ENCODE measurements at places on chromosomes 2 and 18.

DNA sequence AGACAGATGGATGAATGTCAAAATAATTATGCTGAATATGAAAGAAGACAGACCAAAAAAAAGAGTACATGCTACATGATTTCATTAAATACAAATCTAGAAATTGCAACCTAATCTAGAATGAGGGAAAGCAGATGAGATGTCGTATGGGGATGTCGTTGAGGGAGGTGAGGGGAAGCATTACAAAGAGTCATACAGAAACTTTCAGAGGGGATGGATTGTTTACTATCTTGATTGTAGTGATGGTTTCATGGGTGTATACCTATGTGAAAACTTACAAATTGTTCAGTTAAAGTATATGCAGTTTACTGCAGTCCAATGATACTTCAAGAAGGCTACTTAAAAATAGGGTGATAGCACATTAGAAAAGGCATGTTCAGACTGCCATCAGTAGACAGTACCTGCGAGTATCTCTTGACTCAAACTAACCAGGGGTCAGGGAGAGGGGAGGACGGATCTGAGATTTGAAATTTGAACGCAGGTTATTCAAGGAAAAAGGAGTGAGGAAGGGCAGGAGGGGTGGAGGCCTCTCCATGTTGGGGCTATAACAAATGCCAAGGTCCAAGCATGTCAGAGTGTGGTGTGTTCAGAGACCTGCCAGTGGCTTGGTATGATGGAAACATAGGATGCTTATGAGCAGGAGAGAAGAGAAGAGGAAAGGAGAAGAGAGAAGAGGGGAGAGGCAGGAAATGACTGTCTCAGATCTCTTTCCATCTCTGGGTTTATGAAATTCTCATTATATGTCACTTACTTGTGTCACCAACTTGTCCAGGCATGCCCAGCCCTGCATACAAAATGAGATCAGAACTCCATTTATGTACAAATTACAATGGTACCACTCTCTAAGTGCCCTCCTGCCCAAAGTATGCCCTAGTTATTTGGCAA, 257.3 kb upstream of the CXCR4 start:
- no peak for DNase-seq

GRCh38 chr2:223601932-223602666, at the start of gene SCG2:
TSS of gene SCG2 (minus strand) at chr2:223602361. CDS start at chr2:223599282, 3,079 bp downstream.
- no peak for DNase-seq

DNA sequence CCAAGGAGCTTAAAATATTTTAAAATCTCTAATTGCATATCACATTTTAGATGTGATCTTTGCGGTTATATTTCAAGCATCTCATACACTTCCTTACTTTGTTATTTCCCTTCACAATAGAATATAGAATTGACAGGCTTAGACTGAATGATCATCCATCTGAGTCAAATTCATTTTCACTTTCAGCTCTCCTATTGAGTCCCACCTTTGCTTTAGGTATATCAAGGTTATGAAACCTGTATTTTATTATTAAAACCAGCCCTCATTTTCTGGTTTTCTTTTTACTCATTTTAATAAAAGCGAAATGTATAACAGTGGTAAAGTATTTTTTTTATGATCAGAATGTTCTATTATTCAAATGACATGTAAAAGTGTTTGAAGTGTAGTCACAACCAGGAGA, 162.9 kb upstream of the KYNU start:
- no peak for DNase-seq

DNA sequence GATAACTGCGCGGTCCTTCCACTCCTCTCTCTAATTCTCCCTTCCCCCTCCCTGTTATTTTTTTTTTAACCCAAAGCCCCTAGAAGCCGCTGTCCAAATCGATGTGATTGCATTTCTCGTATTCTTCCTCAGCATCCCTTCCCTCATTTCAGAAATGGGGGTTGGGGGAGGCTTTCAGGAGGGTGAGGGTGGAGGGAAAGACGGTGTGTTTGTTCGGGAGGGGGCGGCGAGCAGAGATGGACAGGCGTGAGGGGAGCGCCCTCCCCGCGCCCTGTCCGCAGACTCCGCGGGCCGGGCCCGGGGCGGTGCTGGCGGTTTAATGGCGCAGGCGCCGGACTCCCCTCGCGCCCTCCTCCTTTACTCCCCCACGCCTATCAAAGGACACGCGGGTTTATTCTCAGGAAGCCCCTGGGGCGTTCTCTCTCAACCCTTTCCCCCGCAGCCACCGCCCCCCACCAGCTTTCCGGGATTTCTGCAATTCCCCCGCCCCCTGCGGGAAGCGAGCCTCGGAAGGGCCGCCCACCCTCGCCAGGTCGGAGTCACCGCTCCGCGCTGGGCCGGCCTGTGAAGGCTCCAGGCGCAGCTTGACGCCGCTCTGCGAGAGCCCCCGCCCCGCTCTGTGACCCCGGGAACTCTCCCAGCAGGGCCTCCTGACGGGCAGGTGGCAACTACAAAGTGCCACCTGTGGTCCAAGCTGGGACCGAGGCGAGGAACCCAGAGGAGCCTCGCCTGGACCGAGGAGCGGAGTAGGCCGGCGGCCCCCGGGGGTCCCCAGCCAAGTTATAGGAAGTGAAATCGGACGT, 981 bp downstream of the ST8SIA3 start:
- DNase-seq = no peak

DNA sequence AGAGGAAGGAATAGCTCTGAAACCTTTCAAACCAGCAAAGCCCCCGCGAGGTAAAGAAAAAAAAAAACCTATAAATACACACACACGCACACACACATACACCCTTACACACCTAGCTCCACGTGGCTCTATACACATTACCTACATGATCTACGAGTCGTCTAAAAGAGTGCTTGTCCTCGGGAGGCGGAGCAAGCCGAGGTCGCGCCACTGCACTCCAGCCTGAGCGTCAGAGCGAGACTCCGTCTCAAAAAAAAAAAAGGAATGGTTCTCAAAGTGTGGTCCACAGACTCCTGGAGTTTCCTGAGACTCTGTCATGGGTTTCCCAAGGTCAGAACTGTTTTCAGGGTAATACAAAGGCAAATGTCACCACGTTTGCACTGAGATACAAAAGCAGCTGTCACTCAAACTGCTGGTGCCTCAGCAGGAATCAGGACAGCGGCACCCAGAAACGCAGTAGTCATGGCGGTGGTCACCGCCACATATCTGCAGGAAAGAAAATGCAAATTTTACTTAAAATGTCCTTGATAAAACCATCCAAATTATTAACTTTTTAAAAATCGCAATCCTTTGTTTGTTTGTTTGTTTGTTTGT, 130.0 kb upstream of the GPC1 start:
- peak; percentile 21 for DNase-seq

DNA sequence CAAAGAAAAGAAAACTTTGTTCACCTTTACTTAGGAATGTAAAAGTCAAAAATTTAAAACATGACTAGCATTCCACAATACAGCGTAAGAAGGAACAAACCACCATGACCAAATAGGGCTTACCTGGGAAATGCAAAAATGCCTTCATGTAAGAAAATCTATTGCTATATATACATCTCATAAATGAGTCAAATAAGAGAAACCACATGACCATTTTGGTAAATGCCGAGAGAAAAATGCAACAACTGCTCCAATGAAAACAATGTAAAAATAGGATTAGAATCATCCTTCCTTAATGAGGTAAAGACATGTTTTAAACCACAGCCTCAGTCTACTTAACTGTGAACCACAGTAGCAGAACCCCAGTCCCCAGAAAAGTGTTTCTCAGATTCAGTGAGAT, 49.4 kb downstream of the TGOLN2 start:
- DNase-seq = no peak

DNA sequence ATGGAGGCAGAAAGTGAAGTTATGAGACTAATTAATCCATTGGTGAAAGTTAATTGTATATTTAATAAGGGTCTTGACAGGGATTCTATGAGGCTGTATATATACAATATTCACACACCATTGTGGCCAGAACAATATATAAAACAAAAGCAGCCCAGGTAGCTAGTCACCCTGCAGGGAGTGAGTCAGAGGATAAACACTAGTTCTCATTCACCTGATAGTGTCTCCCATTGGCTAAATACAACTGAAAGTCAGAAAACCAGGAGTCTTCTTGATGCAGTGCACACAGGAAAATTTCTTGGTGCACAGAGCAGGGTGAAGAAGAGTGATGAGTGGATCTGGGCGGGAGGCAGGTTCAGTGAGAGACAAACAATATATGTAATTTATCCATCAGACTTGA, 465.2 kb downstream of the ERBB4 start:
- DNase-seq = no peak

GRCh38 chr2:877747-878146, 72.9 kb upstream of the SNTG2 start:
- peak; percentile 28 for DNase-seq

DNA sequence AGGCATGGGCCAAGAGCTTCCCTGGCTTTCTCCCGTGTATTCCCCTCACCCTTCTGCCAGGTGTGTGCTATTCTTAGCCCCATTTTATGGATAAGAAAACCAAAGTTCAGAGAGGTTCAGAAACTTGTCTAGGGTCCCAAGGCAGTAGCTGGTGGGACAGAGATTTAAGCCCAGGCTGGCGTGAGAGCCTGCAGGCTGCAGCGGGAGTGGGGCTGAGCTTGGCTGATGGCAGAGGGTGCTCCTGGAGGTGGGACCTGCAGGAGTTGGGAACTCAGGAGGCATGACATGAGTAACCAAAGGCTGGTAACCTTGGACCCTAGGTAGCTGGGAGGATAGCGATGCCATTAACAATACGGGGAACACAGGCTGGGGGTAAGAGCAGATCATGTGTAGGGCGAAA, 87.3 kb upstream of the B3GNT7 start:
- no peak for DNase-seq

All from coronary artery (tissue), 2 donors.